ENCODE measurements at places on chromosomes 1 and 21. TPM values are rescaled to one million over a fixed set of nuclear protein-coding genes. Genes with fewer than 3 reads are reported as not detected.

NEGR1 gene
- 83.2 TPM for total RNA-seq

CFHR3 gene
- 0.11 TPM for total RNA-seq

NTNG1 gene
- 2.7 TPM for total RNA-seq

TEX35 gene
- total RNA-seq: not detected

HOOK1 gene
- total RNA-seq: under 0.01 TPM

OR10J1 gene
- not detected for total RNA-seq

HENMT1 gene
- 5.4 TPM for total RNA-seq

CYP4A11 gene
- total RNA-seq: not detected

CCDC185 gene
- not detected for total RNA-seq

STUM gene
- total RNA-seq: under 0.01 TPM

APCS gene
- not detected for total RNA-seq

CTSS gene
- 12.0 TPM for total RNA-seq

LCE2C gene
- total RNA-seq: not detected
